ENCODE measurements at places on chromosomes 16 and 17.

GRCh38 chr17:2986925-2987324 lies 76.5 kb downstream of the OR1D5 start:
- DNase-seq = no peak

GRCh38 chr17:46984892-46985291 lies 5.8 kb upstream of the RPRML start:
- DNase-seq = no peak

- DNase-seq = no peak
Measured at GRCh38 chr17:18016426-18016825, 22.5 kb downstream of the ATPAF2 start.

DNA sequence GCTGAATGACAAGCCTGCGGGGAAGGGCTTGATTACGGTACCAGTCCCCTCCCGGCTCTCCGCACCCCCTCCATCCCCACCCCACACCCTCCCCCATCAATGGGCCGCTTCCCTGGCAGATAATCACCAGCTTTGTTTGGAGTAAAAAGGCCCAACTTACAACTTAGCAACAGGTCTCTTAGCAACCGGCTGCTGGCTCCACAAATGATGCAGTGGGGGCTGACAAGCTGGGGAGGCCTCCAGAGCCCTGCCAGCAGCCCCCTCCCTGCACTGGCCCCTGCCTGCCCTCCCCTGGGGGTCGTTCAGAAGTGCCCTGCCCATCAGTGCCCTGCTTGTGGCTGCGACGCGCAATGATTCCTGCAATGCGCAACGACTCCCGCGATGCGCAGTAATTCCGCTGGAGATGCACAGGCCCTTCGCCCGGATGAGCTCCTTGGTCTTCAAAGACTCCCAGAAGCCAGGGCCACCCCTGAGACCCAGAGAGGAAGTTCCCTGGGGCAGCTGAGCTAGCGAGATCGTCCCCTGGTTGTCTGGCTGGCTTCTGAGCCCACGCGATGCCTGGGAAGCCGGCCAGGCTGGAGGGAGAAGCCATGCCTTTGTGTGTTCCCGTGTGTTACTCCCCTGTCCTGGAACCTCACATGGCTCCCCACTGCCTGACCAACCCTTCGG lies 23.3 kb downstream of the CPNE2 start:
- no peak for DNase-seq

GRCh38 chr16:47905771-47906170 lies 250.0 kb downstream of the ABCC12 start:
- no peak for DNase-seq

GRCh38 chr17:72407336-72407909 lies 286.6 kb downstream of the SOX9 start:
- no peak for DNase-seq

GRCh38 chr16:59356144-59356543 lies 622.0 kb upstream of the GOT2 start:
- no peak for DNase-seq

DNA sequence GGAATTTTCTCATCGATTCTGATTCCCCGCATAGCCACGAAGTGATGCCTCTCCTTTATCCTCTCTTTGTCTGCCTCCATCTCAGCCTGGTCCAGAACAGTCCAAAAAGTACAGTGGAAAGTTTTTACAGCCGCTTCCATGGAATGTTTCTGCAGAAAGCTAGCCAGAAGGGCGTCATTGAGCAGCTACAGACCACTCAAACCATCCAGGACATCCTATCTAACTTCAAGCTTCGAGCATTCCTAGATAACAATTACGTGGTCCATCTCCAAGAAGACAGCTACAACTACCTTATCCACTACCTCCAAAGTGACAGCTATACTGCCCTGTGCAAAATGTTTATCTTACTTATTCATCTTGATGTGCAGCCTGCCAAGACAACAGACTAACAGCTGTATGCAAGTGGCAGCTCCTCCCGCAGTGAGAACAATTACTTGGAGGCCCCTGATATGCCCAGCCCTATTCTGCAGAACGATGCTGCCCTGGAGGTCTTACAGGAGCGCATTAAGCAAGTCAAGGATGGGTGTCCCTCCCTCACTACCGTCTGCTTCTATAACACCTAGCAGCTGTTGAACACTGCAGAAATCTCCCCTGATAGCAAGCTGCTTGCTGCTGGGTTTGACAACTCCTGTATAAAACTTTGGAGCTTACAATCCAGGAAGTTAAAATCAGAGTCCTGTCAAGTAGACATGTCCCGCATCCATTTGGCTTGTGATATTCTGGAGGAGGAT lies 38.9 kb downstream of the SLFN12L start:
- no peak for DNase-seq

GRCh38 chr16:78956859-78957258 lies 643.7 kb downstream of the MAF start:
- DNase-seq = no peak

- DNase-seq = peak; percentile 67
Measured at GRCh38 chr17:15171167-15172047, 93.7 kb downstream of the PMP22 start.

DNA sequence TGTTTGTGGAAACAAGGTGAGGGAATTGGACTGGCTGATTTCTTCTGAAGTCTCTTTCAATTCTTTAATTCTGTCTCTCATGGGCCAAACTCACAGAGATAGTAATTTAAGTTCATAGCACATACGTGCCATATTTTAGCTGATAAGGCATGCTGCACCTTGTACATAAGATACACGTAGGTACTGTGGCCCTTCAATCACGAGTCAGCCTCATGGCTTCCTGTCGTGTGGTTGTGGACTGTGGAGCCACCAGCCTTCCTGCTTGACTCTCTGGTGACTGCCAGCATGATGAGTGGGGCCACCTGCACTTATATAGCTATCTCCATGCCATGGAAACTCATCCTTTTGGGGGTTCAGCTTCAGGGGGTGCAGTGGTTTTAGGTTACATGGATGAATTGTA lies 25.1 kb downstream of the KSR1 start:
- DNase-seq = no peak

DNA sequence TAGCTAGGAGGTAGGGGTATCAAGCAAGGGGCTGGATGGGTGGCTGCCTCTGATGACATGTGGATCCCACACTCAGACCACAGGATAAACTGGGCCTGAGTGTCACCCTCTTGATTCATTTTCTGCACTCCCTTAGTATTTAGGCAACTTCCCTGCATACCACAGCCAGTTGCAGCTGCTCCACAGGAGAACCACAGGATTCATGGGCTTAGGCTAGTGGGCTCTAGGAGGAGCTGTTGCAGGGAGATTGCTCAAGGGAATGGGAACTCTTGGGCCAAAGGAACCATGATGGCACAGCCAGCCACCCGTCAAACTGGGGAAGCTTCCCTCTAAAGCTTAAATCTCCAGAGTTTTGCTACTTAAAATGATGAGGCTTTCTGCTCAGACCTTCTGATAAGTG lies 269.7 kb upstream of the ASIC2 start:
- no peak for DNase-seq

DNA sequence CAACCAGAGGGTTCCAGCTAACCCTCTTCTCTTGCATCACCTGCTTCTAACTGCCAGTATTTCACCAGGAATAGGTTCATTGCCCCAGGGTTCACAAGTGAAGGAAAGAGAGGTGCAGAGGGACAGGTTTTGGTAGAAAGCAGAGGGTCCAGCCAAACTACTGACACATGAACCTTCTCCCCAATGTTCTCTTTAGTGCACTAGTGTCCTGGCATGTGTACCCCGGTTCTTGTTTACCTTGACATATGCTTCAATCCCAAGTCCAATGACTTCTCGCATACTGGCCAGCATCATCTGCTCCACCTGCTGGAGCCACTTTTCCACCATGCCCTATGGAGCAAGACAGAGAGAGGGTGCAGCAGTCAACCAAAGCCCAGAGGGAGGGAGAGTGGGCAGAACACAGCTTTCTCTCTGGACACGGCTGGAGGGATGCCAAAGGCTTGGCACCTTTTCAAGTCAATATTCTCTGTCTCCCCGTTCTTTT lies 90.6 kb downstream of the DNAH3 start:
- DNase-seq = no peak

DNA sequence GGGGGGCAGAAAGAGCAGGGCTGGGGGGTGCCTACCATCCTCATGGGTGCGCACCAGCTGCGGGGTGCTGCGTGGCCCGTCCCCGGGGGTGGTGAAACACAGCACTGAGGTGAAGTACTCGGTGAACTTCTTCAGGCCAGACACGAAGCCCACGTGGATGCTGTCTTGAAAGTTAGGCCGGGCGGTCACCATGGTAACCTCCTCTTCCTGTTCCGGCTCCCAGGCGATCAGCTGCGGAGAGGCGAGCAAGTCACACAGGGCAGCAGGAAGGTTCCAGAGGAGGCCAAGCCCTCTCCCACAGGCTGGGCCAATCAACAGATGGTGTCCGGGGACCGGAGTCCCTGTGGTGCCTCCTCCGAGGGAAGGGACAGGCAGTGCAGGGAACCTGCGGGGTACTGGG lies 90.1 kb upstream of the CDC42EP4 start:
- peak; percentile 50 for DNase-seq

GRCh38 chr17:69401251-69401650 lies 13.2 kb upstream of the MAP2K6 start:
- no peak for DNase-seq

- DNase-seq = no peak
Measured at GRCh38 chr16:84034516-84034915, 8.1 kb downstream of the SLC38A8 start.

Measured in lower lobe of right lung (tissue), 2 donors.